Keratinocyte (primary cell): ENCODE measurements at places on chromosomes 12 and 14. TPM values are rescaled to one million over a fixed set of nuclear protein-coding genes. Genes with fewer than 3 reads are reported as not detected.

The PZP gene
- polyA plus RNA-seq, result not detected in 3 replicates

The B4GALNT3 gene
- polyA plus RNA-seq, result 7.5 to 14.6 TPM (median 8.4 TPM) in 3 replicates

The GRIP1 gene
- 3.2 to 7.6 TPM (median 6.7 TPM) in 3 replicates for polyA plus RNA-seq

DNA sequence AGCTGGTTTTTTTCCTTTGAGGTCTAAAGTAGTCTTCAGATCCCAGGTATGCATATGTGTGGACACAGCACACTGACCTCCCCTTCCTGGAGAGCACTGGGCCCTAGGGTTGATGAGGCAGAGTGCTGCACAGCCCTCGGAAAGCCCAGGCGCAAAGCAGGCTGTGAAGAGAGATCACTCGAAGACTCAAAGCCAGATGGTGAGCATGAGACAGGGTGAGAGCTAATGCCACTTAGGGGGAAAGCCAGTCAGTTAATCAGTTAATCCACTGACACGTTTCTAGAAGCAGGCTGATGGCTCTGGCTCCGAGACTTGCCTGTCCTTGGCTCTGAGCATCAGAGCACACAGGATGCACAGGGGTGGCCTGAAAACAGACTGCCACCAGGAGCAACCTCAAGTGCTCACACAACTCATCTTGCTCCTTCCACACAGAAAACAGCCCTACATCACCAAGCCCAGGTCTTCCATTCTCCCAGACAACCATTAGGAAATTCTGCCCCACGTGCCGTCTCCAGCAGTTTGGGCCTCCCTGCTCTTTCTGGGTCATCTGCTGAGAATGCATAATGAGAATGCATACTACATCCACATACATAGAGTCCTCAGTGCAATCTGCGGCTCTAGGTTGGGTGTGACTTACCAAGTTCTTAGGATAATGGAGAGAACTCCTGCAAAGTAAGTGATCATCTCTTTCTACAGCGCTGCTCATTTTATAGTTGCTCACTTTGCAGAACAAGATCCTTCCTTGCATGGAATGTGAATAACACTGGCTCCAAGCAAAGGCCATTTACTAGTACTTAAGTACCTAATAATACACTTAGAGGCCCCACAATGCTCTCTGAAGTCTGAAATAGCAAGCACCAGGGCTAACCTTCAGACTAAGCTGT is 12.0 kb downstream of the AQP6 start:
- DNase-seq, result no peak

DNA sequence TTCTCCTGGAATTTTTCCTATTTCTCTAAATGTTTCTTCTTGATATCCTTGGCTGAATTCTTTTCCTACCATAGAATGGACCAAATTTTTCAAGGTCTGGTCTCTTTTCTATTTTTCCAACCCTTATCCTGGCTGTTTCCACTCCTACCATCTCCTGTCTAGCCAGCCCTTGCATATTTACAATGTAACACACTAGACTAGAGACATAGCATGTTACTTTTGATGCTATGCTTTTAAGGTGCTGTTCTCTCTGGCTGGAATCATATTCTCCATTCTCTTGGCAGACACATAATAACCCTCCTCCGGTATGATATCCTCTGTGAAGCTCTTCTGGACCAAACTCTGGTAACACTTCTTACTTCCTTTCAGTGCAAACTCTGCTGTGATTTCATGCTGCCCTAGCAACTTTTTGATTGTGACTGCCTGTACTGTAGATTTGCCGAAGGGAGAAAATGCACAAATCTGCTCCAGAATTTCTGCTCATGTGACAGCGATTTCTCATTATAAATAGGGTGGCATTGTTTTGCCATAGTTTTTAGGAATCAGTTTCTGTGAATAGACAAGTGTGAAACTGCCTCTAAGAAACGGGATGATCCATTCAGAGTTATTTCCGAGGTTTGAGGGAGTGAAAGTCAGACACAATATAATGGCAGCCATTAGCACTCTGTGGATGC is 284.4 kb downstream of the MDGA2 start:
- DNase-seq, result no peak

GRCh38 chr14:90408713-90409112 is 11.9 kb downstream of the CALM1 start:
- no peak for DNase-seq

- DNase-seq, result no peak
These were observed 120.6 kb downstream of the PRICKLE1 start for GRCh38 chr12:42468921-42469320.
